NCI-H524 (cell line): ENCODE measurements at places on chromosomes 7 and 10.

- DNase-seq: no peak
These were observed 187.7 kb downstream of the JAZF1 start for GRCh38 chr7:27992755-27993493.

GRCh38 chr7:37193087-37193774 lies 255.4 kb downstream of the ELMO1 start:
- DNase-seq: no peak

- DNase-seq: no peak
These were observed 76.0 kb downstream of the ATXN7L1 start for GRCh38 chr7:105800442-105800841.

- DNase-seq: no peak
These were observed 462 bp downstream of the TRPV5 start for GRCh38 chr7:142933092-142933475.

- DNase-seq: peak; percentile 24
These were observed 55.1 kb downstream of the ATOH7 start for GRCh38 chr10:68176797-68177196.

- peak; percentile 46 for DNase-seq
These were observed 214.4 kb downstream of the CREB5 start for GRCh38 chr7:28626624-28627262.

DNA sequence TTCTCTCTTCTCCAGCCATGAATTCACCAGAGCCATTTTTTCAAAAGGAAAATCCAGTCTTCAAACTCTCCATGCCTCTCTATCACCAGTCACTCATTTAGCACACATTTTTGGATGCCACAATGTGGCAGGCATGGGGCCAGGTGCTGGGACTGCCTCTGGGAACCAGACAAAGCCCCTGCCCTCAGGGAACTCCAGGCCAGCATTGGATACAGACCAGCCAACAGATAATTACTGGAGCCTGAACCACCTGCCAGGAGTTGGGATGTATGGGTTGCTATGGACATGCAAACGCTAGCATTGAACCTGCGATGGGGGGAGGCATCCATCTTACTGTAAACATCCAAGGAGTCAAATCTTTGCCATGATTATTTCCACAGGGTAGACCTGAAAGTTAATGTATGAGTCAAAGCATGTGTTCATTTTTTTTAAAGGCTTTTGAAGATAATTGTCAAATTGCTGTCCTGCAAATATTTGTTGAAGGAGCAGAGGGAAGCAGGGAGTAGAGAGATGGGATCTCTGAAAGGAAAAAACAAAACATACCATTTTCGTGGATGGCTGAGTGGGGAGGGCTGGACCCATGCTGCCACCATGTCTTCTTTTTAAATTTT lies 43.2 kb downstream of the SRRM3 start:
- DNase-seq: no peak

GRCh38 chr7:18165166-18165565 lies 137.5 kb upstream of the PRPS1L1 start:
- no peak for DNase-seq

- no peak for DNase-seq
These were observed 2.9 kb upstream of the LCOR start for GRCh38 chr10:96829029-96829773.

GRCh38 chr10:119270762-119271366 lies 63.5 kb downstream of the GRK5 start:
- DNase-seq: no peak

- no peak for DNase-seq
These were observed 1.0 kb upstream of the TMEM184A start for GRCh38 chr7:1557006-1557405.

DNA sequence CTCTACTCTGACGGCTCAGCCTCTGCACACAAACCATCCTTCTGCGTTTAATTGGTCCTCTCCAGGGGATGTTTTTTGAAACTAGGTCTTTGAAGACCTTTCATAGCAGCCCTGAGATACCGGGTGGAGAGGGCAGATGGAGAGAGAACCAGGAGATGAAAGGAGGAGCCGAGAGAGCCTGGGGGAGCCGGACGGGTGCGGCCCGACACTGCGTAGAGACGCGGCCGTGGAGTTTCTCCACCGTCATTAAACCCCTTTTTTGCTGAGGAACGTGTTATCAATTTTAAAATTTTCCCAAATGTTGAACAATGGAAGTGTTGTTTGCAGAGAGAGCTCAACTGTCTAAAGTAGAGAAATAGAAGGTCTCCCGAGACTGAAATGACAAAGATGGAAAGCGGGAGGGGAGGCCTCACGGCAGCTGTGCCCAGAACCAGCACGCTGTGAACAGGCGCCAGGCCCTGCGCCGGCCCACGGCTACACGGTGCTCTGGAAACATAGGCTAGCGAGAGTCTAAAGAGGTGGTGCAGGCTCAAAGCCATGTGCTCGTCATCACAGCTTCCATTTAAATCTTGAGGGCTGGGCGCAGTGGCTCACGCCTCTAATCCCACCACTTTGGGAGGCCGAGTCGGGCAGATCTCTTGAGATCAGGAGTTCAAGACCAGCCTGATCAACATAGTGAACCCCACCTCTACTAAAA lies 307.0 kb downstream of the PTPRN2 start:
- DNase-seq: no peak

DNA sequence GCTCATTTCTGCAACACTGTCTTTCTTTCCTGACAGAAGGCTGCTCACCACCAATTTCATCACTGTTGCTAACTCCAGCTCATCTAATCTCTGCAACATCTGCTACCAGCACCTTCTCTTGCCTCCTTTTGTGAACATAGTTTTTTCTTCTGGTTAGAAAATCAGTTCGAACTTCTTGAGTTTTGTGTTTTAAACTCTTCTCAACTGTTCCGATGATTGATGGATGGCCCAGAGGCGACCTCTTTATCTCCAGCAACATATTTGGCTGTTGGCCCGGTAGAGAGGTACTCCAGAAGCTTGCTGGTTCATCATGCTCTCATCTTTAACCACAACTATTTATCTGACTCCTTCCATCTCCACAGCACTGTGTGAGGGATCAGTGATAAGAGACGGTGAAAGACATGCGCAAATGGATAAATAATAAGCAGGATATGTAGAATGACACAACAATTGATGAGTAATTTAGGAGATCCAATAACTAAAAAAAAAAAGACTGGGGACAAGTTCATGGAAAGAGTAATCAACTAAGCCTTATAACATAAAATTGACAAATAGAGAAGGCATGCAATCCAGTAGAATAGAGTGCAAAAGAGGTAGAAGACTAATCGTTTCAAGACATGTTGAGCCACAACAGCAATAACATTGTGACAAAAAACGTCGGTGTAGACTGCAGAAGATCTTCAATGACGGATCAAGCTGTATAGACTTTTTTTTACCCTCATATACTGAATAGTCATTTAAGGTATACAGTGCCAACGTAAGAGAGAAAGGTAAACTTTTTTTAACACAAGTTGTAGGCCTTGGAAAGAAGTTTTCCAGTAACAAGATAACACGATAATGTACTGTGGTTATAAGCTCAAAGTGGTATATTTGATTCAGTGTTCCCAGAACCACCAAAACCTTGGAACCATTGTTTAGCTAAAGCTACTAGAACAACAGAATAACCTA lies 152.2 kb downstream of the CRPPA start:
- DNase-seq: peak; percentile 13

DNA sequence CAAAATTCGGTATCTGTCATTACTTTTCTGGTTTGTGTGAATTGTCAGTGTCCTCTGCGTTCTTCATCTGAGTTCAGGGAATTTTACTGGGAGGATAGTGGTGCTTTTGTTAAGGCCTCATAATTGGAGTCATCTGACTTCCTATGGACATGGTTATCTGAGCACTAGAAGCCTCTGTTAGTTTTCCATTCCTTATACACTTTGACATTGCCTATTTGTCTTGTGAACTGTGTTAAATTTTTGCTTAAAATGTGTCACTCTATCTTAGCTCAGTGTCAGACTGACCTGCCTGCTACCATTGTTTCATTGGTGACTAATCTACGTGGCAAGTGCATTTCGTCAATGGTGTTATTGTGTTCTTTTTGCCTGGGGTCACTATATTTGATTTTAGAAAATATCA lies 253.3 kb downstream of the SEMA3A start:
- DNase-seq: no peak

GRCh38 chr10:113045147-113046055 lies 95.4 kb downstream of the TCF7L2 start:
- DNase-seq: no peak

DNA sequence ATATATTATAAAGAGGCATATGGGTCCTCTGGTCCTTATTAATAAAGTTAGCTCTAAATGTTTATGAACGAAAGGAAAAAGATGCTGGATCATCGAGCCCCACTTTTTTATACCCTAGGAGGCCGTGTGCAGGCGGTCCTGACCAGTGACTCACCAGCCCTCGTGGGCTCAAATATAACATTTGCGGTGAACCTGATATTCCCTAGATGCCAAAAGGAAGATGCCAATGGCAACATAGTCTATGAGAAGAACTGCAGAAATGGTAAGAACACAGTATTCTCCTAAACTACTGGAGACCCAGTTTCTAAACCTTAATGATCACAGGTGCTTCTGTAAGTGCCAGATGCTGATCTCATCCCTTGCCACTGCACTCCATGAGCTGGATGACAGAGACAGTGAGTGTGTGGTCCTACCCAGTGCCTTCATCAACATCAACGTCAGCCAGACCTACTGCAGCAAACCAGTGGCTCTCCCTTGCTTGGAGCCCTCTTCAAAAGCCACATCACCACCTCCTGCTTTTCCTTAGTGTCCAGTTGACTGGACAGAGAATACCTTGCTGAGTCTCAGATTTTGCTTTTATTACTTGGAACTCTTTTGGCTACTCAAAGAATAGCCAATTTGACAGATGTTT lies 7.6 kb downstream of the GPNMB start:
- no peak for DNase-seq

DNA sequence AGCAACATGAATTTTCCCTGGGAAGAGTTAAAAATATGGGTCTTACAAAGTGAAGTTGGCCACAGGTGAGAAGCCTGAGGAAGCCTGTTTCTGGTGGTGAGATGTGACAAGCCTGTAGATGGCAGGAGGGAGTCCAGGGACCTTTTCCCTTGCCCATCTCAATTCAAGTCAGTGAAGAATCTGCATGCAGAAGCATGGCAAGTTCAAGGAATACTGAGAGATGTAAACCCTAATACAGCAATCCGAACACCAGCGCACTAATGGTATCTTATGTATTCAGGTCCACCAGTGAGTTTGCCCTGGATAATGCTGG lies 73.6 kb downstream of the RHOBTB1 start:
- DNase-seq: no peak

DNA sequence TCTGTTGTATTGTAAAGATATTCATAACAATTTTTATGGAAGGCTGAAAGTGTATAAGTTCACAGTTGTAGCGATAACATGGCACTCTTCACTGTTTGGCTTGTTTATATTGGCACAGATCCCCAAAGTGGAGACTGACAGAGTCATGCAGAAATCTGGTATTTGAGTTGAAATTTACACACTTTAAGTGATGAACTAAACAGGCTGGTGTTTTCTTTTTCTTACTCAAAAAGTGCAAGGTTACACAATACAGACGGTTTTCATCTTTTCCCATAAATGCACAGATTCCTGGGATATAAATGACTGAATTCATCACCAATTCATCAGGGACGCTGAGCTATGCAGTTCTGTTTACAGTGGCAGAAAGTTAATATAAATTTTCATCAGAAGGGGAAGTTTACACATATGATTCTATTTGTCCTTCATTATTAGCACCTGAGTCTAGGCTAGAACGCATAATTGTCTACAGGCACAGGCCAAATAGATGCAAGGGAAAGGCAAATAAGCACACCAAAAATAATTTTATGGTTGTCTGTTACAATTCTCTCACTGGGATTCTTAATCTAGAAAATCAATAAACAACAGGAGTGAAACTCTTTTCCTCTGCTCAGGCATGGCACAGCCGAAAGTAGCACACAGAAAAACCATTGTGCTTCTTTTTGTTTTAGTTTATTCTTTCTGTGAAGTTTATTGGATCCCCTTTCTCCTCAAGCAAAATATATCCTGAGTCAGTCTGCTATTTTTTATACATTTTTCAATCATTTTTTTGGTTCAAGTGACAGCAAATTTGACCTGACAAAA lies 88.0 kb downstream of the FOXP2 start:
- no peak for DNase-seq

GRCh38 chr7:3544202-3544601 lies 243.2 kb downstream of the SDK1 start:
- no peak for DNase-seq

GRCh38 chr10:6204341-6205191 lies 1.8 kb downstream of the PFKFB3 start:
- peak; percentile 27 for DNase-seq

GRCh38 chr7:143387156-143387975 lies 6.2 kb downstream of the ZYX start:
- no peak for DNase-seq

DNA sequence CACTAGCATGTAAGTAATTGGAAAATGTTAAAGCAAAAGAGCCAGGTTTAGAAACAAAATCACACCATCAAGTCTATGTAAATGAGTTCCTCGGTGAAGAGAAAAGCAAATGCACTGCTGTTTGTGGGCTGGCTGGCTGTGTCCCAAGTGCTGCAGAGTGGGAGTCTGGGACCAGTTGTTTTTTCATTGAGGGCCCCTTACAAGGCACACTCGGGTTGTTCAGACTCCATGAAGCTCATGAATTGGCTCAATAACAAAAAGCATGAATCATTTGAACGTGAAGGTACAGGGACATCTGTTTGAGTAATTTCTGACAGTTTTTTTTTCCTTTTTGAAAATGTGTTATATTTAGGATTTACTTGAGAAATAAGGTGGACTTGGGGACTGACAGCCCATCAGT lies 28.0 kb downstream of the GRK5 start:
- DNase-seq: peak; percentile 1

GRCh38 chr7:159098811-159099655 lies 45.6 kb downstream of the VIPR2 start:
- DNase-seq: no peak

DNA sequence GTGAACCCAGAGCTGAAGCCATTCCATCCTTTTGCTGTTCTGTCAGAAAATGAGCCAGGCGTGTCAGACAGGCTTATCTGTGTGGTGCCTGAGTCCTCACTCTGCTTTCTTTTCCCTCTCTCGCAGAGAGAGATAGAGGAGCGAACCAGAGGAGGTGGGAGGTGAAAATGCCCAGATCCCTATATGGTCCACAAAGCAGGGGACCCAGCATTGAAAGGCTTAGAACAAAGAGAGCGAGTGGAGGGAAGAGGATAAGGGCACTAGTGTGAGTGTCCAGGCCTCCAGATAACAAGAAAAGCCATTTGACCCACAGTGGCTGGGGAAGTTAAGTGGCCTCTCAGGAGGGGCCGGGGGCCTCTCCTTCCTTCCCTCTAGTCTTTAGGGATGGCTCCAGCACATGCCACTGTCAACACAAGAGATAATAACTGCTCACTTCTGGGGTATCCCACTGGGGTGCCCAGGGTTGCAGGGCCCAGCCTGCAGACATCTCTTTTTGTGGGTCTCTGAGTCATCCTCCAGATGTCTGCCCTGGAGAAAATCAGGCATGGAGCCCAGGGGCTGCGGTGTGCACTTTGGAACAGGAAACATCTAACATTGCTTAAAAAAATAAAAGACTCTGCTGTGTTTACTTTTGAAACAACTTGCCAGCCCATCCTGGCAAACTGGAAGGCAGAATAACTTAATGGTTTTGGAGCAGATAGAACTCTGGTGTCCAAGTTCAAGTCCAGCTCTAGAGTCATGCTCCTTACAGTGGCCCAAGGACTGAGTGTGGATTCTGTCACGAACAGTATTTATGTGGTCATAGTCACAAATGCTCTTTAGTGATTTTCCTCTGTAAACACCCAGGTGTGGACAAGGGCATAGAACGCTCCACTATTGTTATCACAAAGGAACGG lies 189.5 kb downstream of the CXCL12 start:
- no peak for DNase-seq
